ENCODE measurements at places on chromosomes 5 and 9.

DNA sequence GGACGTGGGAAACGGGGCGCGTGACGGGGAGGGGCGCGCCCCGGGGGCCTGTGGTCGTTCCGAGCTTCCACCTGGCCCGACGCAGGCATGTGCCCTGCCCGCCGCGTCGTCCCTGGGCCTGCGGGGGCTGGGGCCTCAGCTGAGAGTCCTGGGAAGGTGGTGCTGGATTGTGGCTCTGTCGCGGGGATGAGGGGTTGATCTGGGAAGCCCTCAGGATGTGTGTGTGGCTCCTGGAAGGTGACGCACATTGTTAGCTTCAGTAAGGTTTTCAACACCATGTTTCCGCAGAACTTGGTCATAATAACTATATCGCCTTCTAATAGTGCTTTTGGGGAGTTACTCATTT is 589.1 kb downstream of the MTRR start:
- DNase-seq: no peak

DNA sequence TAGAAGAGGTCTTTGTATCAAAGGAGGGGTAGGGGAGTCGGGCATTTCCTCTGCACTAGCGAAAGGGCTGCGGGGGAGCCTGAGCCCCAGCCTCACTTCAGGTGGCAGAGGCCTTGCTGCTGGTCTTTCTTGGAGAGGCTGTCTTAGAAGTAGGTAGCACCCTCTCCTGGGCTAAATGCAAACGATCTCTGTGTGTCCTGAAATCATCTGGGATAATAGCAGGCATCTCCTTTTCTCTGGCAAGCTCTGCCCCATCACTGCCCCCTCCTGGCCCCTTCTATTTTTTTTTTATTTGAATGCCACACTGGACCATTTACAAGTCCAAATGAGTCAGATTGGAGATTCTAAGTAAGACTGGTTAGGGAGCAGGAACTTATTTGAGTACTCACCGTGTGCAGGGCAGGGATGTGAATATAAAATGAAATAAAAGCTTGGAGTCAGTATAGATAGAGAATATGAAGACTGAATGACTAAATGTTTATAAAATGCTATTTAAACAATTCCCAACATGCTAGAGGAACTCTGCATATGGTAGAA is 137.1 kb downstream of the FGF1 start:
- DNase-seq: no peak

GRCh38 chr5:16907270-16907669 is 28.8 kb downstream of the MYO10 start:
- DNase-seq: no peak

GRCh38 chr9:125663127-125663526 is 43.9 kb downstream of the MAPKAP1 start:
- DNase-seq: no peak

- DNase-seq: no peak
These were observed 4.6 kb downstream of the DOK3 start for GRCh38 chr5:177505075-177505474.

DNA sequence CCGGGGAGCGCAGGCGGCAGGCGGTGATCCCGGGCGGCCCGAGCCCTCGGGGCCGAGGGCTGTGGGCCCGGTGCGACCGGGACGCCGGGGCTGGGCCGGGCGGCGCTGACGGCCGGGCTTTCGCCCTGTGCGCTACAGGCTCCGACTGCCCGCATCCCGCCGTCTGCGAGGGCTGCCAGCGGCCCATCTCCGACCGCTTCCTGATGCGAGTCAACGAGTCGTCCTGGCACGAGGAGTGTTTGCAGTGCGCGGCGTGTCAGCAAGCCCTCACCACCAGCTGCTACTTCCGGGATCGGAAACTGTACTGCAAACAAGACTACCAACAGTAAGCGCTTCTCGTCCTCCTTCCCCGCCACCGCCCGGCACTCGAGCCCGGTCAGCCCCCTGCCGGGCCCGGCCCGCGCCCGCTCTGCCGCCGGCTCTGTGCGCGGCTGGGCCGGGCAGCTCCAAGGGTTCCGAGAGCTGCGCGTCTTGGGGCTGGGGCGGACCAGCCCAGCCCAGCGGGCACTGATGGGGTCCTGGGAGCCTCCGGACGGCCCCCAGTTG is 1.6 kb downstream of the LMX1B start:
- no peak for DNase-seq

GRCh38 chr9:131500939-131501541 is 1.7 kb upstream of the POMT1 start:
- no peak for DNase-seq

DNA sequence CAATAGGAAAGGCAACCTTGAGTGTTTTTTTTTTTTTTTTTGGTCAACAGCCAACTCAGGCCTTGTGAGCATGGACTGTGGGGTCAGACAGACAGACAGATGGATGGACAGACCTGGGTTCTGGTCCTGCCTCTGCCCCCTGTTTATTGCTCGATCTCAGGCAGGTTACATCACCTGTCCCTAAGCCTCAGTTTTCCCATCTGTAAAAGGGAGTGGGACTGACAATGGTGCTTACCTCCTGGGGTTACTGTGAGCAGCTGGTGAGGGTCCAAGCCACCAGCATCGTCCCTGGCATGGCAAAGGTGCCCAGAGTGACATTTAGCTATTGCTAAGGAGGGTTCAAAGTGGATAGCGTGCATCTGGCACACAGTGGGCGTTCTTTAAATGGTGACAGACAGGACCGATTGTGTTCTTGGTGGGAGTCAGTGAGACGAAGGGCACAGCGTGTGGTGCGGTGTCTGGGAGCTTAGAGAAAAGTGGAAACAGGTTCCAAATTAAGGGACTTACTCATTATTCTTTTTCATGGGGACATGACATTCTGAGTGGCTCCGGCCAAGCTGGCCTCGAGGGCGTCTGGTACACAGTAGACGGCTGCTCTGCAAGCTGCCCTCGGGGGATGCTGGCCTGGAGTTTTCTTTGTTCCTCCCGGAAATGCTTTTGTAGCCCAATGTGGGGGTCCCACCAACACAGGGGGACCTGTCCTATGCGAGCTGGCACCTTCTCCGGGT is 72.1 kb downstream of the COL27A1 start:
- no peak for DNase-seq

GRCh38 chr9:72305102-72305546 is 59.9 kb downstream of the ZFAND5 start:
- no peak for DNase-seq
